ENCODE measurements at places on chromosomes 1 and 21.

DNA sequence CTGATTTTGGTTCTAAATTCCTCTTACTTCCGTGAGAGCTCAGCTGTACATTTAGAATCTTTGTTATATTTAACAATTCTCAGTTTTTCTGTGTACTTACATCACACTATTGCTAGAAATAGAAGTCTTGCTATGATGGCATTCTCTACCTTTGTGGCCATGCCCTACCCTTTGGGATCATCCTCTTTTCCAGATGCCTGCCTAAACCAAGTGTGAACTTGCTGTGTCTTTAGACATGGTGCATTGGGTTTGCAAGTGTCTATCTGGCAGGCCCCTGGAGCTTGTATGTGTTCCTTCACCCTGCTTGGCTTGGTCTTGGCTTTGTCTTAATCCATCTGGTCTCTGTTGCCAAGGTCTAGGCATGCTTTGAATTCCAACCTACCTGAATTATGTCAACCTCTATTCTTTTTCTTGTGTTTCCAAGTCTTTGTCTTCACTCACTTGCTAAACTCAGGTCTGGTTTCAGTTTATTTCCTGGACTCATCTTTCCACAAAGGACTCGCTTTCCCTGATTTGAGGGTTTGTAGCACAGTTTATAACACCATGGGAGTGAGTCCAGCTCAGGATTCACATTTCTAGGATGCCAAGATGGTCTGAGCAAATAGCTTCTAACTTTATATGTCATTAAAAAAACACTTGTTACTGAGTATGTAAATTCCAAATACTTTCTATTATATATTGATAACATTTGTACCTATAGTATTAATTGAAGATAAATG lies 20.6 kb upstream of the APOBEC4 start:
- no peak for DNase-seq

GRCh38 chr1:181092883-181093458 lies 4.5 kb downstream of the IER5 start:
- DNase-seq: no peak

DNA sequence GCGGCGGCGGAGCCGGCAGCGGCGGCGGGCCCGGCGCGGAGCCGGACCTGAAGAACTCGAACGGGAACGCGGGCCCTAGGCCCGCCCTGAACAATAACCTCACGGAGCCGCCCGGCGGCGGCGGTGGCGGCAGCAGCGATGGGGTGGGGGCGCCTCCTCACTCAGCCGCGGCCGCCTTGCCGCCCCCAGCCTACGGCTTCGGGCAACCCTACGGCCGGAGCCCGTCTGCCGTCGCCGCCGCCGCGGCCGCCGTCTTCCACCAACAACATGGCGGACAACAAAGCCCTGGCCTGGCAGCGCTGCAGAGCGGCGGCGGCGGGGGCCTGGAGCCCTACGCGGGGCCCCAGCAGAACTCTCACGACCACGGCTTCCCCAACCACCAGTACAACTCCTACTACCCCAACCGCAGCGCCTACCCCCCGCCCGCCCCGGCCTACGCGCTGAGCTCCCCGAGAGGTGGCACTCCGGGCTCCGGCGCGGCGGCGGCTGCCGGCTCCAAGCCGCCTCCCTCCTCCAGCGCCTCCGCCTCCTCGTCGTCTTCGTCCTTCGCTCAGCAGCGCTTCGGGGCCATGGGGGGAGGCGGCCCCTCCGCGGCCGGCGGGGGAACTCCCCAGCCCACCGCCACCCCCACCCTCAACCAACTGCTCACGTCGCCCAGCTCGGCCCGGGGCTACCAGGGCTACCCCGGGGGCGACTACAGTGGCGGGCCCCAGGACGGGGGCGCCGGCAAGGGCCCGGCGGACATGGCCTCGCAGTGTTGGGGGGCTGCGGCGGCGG lies 1.0 kb downstream of the ARID1A start:
- peak; percentile 31 for DNase-seq

GRCh38 chr1:164033782-164034181 lies 525.2 kb upstream of the PBX1 start:
- no peak for DNase-seq

GRCh38 chr1:75953461-75953860 lies 21.3 kb upstream of the ASB17 start:
- DNase-seq: no peak

GRCh38 chr1:147756341-147756740 lies 4.1 kb downstream of the GJA5 start:
- DNase-seq: no peak

DNA sequence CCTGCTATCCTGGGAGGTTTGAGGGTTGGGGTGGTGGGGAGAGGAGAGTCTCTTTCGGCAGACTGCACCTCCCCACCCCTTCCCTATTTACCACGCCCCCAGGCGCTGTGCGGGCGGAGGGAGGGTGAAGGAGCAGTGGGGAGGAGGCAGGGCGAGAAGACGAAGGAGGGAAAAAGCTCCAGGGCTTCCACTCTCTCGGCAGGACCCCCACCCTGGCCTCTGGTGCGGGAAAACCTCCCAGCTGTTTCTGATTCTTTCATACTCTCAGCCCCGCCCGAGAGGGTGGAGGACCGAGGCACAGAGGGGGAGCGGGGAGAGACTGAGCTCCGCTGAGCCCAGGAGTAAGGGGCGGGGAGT lies 866 bp upstream of the WNT2B start:
- no peak for DNase-seq

DNA sequence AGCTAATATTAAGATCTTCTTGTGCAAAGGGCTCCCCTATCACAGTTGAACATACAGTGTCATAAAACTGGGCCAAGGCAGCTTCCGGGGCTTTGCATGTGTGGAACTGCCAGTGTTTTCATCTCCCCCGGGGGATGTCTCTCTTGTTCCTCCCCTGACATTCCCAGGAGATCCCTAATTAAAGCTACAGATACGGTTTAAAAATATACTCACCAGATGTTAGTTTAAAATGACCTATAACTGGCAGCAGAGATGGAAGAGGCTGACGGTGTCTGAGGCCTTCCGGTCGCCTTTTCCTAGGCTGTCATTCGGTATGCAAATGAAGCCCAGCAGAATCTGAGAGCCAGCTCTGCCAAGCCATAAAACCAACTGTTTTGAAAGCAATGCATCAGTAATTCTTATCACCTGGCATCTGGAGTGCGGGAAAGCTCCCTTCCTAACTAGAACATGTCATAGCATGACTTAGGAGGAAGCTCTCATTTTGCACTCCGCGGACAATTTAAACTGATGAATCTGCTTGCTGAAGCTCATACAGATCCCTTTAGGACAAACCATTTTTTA lies 436.5 kb upstream of the VAMP3 start:
- DNase-seq: no peak

GRCh38 chr1:35175098-35175576 lies 17.8 kb downstream of the SFPQ start:
- DNase-seq: no peak

GRCh38 chr1:176391621-176392020 lies 71.4 kb upstream of the PAPPA2 start:
- DNase-seq: no peak

- DNase-seq: no peak
These were observed 1.4 kb upstream of the TTLL7 start for GRCh38 chr1:84000196-84000885.

GRCh38 chr1:229204921-229205777 lies 65.8 kb upstream of the RAB4A start:
- DNase-seq: no peak

DNA sequence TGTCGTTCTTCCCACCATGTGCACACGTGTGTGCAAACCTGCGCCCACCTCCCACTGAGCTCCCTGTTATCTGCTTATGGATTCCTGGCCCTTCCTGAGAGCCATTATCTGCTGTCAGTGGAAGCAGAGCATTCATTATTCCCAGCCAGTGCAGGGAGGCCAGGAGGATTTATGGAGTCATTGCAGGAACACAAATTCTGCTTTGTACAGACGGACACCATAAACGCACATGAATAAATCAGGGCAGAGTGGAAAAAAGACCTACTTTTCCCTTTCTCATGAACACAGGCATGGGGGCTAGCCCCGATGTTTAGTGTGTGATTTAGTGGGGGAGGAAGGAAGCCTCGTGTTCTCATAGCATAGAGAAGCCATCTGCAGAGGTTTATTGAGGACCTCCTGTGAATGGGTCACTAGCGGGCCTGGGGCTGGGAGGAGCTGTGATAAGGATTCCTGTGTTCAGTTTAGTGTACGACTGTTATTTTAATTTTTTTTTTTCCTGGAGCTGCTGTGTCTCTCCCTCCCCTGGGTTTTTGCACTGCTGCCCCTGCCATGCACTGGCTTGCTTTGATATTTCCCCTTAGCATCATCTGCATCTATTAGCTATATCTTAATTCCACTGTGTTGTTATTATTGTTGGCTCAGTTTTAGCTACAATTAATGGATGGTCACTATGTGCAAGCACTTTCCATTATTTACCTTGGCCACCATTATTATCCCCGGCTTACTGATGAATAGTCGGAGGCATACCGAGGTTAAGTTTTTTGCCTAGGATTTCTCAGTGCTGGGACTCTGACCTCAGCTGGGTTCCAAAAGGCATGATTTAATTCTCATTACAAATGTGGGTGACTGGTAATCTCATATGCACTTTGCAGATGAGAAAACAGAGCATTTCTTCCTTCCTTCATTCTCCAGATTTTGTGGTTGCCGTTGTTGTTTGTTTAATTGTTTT lies 33.0 kb downstream of the HUNK start:
- no peak for DNase-seq

GRCh38 chr1:73874806-73875205 lies 323.2 kb downstream of the LRRIQ3 start:
- DNase-seq: no peak

DNA sequence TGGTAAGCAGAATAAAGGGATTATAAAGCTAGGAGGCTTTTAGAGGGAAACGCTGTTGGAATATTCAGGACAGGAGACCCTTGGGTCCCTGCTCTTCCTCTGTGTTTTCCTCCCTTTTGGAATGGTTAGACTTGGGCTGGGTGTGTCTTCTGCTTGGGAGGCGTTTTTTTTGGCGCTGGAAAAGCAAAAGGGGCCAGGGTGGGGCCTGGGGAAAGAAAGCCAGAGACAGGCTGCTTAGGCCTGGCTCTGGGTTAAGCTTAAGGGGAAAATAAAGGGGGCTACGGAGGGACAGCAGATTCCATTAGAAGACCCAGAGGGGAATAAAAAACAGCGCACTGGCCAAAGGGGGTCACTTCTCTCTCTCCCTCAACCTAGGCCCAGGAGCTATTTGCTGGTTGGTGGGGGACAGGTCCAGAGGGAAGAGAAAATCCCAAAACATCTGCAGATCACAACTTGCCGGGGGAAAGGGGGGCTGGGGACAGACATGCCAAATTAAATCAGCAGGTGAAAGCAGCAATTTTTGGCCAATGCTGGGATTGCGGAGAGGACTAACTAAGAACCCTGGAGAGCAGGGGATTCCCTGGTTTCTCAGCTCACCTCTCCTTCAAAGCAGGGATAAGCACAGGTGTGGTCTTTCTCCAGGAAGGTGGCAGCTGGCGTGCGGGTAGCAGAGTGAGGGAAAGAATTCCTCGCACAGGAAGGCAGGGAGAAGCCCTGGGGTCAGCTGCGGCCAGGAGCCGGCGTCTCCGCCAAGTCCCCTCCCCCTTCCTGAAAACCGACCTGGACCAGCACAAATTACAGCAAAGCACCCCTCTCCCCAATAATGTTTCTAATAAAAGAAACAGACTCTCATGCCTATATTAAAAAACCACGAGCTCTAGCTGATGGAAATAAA lies 82.2 kb upstream of the AK4 start:
- no peak for DNase-seq

DNA sequence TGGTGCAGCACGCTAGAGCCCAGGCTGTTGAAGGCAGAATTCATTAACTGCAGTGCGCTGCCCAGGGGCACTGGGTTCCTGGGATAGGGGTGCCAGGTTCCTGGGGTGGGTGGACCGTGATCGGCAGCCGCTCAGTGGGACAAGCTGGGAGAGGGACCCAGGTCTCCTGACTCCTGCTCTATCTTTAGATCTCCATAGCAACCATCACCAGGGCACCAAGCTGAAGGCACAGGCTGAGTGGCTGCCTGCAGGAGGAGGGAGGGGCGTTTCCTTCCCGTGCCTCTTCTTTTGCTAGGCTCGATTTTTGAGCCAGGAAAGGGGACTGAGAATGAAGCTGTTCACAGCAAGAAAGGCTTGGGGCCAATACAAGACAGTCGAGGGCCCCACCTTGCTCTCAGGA lies 20.9 kb upstream of the CDCP2 start:
- DNase-seq: no peak

- no peak for DNase-seq
These were observed 95.8 kb downstream of the KCNN3 start for GRCh38 chr1:154774175-154774855.

- DNase-seq: no peak
These were observed 10.4 kb upstream of the KCNA2 start for GRCh38 chr1:110616587-110616986.

DNA sequence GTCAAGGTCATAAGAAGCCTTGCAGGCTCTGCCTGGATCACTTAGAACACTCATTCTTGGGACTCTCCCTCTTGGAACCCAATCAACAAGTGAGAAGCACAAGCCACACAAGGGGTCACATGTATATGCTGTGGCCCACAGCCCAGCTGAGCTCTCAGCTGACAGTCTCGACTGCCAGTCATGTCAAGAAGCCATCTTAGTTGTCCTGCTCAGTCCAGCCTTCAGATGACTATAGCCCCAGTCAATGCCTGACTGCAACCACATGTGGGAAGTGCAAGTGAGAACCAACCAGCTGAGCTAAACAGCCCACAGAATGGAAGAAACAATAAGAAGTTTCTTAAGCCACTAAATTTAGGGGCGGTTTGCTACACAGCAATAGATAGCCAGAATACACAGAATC lies 356.0 kb downstream of the KCNH1 start:
- DNase-seq: no peak

DNA sequence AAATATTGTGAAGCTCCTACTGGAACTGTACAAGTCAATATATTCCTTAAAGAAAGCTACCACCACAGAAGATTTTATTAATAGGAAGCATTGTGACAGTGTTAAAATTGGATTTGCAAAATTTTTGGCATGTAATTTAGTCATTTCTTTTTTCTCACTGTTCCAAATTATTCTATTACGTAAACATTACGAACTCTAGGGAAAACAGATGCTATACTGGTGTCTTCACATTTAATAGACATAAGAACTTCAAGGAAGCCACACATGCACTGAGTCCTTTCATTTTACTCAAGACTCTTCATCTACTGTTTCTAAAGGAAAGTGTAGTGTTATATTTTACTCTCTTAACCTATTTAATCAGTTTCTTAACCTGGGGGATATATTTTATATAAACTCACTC lies 135.4 kb downstream of the HMCN1 start:
- no peak for DNase-seq

DNA sequence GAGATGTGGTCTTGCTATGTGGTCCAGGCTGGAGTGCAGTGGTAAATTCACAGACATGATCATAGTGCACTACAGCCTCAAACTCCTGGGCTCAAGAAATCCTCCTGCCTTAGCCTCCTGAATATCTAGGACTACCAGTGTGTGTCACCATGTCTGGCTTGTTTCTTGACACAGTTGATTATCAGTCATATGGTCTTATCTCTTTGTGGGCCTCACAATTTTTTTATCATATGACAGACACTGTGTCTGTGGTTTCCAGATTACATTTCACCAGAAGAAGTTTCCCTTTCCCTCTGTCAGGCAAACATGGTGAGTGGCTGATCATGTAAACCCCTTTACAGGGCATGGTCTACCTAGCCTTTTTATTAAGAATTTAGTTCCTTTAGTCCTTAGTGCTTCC lies 96.1 kb downstream of the HFM1 start:
- DNase-seq: no peak

Measured in activated CD4-positive, CD25-positive, alpha-beta regulatory T cell treated with anti-CD3 and anti-CD28 coated beads, Interleukin-2, amount 50 U/mL, for 16 hours (primary cell).